ENCODE measurements at places on chromosomes 16 and 17.
A peak's percentile ranks its signal among the peaks of the same experiment; 100 is the strongest.

DNA sequence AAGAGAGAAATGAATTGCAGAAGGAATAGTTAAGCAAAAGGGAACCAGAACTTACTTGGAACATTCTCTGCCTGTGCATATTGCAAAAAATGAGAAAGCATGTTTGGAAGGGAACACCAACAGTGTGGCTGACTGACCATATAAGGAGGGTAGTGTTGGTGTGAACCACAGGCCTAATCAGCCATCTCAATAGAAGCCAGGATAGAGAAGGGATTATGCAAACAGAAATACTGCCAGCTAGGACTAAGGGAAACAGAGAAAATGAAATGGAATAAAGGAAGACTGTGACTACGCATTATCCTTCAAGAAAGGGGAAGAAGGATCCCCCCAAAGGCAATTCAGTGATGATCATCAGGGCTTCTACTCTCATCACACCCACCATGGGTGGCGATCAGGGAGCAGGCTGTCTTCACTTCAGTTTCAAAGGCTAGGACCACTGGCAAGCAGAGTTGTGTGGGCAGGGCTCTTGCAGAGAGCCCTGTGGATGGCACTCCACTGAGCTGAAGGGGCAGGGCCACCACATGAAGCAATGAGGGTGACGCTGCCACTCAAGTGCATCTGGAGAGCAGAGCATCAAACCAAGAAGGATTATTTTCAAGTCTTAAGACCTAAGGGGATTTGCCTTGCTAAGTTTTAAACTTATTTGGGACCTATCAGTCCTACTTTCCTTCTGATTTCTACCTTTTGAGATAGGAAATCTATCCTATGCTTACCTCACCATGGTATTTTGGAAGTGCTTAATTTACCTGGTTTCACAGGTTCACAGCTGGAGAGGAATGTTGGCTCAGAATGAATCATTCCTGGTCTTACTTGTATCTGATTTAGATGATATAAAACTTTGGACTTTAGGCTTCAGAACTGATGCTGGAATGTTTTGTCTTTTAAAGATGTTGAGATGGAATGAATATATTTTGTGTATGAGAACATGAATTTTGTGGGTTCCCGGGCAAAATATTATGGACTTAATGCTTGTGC, 140.5 kb downstream of the SSH2 start:
- peak; percentile 3 for DNase-seq

DNA sequence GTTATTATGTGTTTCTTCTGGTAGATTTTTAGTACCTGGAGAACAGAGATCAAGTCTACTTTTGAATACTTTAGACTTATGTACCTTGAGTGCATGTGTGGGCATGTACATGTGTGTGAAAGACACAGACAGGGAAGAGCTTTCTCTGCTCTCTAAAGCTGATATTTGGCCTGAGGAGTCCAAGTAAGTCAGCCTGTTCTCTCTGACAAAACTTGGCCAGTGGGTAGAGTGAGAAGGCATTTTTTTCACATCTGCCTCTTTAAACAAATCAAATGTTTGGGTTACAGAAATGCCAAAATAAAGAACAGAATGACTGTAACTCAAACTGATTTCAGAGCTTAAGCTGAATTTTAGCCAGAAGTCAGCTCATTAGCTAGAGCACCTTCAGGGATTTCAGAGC, 309.7 kb upstream of the DYNLRB2 start:
- DNase-seq = no peak

DNA sequence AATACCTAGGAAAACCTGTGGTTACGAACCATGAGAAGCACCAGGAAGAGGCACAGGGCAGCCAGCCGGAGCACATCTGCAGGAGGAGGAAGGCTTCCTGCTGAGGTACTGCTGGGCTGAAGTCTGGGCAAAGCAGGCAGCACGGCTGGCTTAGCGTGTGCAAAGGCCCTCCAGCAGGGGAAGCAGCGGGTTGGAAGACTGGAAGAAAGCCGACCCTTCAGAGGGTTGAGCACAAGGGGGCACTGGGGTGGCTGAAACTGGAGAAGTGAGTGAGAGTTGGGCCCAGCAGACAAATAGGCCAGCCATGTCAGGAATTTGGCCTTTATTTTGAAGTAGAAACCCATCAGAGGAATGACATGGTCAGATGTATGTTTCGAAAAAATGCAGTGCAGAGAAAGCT, 12.1 kb upstream of the HSD3B7 start:
- peak; percentile 38 for DNase-seq

GRCh38 chr17:5121186-5121841, 5.5 kb downstream of the USP6 start:
- DNase-seq = no peak

DNA sequence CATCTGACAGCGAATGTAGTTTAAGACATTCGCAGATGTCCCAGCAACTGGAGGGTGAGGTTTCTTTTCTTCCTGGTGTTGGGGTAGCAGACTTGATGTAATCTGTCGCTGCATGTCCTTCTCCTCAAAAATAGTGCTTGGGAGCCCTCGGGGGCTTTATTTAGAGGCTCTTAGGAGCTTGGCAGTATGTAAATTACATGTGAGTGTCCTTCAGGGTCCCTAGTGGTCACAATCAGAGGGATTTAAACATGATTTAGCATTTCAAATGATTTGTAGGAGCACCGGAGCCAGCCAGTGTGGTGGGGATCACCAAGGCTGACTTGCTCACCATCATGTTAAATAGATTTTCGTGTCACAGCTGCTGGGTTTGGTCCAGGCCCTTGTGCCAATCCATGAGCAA, 8.8 kb upstream of the SALL1 start:
- DNase-seq = no peak

DNA sequence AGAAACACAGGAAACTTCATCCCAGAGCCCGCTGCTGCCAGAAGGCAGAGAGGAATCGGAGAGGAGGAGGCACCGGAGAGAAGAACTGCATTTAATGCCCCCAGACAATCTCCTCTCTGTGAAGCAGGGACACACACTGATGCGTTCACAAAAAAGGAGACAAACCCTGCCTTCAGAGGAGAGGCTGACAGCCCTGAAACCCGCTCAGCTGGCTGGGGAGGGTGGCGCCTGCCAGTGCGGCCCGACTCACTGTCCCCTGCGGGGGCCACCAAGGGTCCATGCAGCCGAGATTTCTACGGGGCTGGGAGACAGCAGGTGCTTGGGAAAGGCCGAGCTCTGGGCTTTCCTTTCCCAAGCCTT, 21.9 kb upstream of the CACNG1 start:
- no peak for DNase-seq

- DNase-seq = peak; percentile 13
Measured at GRCh38 chr16:60731329-60732050, 1304.7 kb downstream of the CDH8 start.

DNA sequence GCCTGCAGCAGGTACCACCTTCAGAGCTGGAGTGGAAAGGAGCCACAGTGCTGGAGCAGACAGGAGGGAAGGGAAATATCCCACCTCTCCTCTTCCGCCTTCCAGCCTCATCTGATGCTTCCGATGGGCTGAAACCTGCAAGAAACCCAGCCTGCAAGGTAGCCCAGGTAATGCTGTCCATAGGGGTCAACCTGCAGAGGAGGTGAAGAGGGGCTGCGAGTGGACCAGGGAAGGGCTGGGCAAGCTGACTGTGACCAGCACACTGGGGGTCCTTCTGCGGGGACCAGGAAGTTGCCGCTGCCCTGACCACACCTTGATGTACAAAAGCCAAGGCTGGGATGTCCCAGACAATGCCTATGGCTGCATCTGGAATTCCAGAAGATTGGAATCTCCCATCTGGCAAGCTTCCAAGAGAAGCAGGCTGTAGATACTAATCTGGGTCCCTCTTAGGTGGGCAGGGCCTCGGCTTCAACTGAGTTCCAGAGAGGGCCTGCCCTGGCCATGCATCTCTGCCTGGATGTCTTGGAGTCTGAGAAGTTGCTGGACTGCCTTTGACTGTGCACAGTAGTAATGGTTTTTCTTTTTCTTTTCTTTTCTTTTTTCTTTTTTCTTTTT, 5.8 kb downstream of the FOXL1 start:
- peak; percentile 75 for DNase-seq

DNA sequence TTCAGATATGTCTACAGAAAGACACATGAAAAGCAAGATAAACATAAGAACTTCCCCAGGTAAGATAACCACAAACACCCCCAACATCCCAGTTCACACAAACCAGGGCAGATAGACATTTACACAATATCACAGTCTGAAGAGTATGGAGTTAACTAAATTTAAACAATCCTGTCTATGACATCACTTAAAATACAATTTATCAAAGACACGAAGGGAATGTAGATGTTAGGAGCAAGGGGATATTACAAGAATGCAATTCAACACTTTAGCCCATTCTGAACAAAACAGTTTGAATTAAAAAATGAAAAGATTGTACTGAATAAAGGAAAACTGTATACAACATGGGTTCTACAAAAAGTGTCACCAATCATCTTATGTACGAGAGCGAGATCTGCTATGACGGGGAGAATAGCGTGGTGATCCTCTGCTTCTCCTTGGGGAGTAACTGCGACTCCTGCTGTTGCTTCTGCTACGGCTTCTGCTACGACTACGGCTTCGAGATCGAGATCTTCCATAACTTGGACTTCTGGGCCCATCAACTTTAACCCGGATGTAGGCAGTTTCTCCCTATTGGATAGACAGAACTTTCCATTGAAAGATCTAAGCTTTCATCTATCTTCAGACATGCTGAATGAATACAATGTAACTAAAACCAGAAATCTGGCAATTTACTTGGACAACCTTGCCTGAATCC, 1.9 kb downstream of the SRSF1 start:
- no peak for DNase-seq

DNA sequence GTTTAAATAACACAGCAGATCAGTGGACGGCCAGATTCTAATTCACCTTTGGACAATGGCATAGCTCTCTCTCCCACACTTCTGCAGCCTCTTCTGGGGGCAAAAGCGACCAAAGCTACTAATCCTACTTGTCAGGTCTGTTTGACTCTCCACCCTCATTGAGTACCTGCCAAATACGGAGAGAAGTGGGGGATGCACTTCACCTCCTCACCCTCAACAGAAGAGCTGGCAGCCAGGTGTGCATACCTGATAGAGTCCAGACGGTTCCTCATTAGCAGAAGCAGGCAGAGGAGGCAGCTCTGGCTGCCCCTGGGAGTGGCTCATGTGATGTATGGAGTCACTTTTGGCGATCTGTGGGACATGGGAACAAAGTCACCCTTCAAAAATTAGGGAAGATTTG, 4.9 kb downstream of the DNAH3 start:
- no peak for DNase-seq

- DNase-seq = no peak
Measured at GRCh38 chr16:67024384-67025209, 4.4 kb upstream of the CBFB start.

DNA sequence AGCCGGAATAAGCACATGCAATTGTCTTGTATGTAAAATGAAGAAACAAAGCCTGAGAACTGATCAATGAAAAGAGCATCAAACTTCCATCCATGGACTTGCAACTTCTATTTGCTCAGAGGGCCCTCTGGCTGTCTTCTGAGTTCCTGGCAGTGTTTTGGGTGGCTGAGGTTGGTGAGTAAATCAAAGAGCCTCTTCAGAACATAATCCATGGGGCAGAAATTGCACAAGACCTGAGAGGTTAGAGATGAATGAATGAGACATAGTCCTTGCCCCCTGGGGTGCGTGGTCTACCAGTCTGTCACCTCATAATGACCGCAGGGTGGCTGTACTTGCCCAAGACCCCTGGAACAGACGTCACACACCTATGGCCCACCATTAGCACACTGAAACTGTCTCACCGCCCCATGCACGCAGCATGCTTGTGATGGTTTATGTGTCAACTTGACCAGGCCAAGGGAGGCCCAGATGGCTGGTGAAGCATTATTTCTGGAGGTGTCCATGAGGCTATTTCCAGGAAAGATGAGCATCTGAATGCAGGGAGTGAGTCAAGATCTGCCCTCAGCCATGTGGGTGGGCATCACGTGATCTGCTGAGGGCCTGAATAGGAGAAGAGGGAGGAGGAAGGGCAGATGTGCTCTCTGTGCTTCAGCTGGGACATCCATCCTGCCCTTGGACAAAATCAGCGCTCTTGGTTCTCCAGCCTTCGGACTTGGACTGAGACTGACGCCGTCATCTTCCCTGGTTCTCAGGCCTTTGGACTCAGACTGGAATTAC, 8.3 kb downstream of the PIK3R6 start:
- peak; percentile 77 for DNase-seq

- no peak for DNase-seq
Measured at GRCh38 chr16:27244363-27244755, 24.2 kb downstream of the NSMCE1 start.

DNA sequence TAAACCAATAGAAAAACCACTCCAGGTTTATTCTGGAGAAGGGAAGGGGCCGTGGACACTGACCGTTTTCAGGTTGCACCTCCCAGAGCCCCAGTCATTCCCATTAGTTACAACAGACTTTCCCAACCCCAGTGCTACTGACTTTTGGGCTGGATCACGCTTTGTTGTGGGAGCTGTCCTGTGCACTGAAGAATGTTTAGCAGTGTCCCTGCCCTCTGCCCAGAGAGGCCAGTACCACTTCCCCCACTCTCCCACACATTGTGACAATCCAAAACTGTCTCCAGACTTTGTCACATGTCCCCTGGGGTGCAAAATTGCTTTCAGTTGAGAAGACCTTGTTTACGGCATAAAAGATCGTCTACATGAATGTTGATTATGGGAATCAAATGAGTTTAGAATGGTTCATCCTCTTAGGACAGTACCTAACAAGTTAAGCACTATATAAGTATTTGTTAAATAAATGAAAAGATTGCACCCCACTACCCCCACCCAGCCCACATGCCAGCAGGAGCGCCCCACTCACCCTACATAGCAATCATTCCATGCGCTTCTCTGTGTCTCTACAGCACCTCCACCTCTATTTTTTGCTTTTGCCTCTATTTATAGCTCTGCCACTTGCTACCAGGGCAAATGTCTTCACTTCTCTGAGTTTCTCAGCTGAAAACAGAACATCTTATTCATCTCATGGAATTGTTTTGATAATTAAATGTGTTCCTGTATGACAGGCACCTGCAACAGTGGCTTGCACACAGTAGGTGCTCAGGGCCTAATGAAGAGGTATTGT, 104.9 kb downstream of the AXIN2 start:
- DNase-seq = no peak

DNA sequence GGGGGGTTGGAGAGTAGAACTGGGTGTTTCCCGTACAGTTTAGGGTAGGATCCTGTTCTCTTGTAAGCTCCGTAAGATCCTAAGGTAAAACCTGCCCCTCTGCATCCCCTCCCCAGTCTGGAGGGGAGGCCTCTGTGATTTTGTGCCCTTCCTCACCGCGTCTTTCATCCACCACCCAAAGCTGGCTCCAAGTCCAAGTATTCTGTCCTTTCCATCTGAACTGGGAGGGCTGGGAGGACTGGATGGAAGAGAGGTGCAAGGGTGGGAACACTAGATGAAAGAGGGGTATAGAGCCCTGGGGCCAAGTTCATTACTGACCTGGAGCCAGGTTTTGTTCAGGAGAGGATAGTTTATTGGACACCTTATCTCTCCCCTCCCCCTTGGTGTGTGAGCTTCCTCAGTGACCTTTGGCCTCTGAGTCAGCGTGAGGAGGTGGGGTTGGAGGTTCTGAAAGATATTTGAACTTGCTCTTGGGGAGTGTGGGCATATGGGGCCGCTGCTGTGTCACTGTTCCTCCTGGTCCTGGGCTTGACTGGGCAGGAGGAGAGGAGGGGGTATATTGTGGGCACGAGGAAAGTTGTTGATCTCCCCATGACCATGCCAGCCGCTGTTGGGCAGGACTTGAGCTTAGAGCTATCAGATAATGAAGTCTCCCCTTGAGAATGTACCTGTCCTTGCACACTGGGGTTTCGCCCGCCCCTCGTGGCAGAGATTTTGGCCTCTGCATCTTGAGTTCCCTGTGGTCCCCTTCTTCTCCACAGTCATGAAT, 1.6 kb downstream of the LASP1 start:
- peak; percentile 70 for DNase-seq

GRCh38 chr17:42118545-42118944, 2.6 kb downstream of the KAT2A start:
- no peak for DNase-seq

GRCh38 chr16:31108794-31109558, 790 bp downstream of the BCKDK start:
- DNase-seq = no peak
